OCI-LY7 (cell line): ENCODE measurements at places on chromosomes 7 and 10. TPM values are rescaled to one million over a fixed set of nuclear protein-coding genes. Genes with fewer than 3 reads are reported as not detected.

Gene FAM25G
- not detected in 2 replicates for total RNA-seq

- peak; percentile 54 for DNase-seq
Observed at GRCh38 chr7:102140952-102141370, 145.7 kb upstream of the SH2B2 start.

DNA sequence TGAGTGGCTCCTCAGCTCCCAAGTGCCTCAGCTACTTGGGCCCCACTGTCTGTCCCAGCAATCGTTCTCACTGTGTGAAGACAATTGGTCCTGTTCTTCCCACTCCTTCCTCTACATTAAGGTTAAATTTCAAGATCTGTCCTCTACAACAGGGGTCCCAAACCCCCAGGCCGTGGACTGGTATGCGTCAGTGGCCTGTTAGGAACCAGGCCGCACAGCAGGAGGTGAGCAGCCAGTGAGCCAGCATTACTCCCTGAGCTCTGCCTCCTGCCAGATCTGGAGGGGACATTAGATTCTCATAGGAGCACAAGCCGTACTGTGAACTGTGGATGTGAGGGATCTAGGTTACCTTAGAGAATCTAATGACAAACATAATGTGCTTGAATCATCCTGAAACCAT is 376.9 kb upstream of the FZD8 start:
- DNase-seq = no peak

DNA sequence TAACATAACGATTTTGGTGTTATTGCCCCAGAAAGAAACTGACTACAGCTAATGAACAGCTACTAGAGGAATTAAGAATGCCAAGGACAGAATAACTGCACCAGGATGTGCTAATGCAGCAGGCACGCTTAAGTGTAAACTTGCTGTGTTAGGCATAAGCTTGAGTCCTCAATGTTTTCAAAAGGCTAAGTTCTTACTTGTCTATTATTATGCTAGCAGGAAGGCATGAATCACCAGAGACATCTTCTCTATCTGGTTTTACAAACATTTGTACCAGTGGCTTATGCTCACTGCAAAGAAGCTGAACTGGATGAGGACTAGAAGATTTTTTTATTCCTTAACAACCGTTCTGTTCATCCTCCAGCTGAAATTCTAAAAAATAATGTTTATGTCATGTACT is 1035.3 kb downstream of the NRG3 start:
- DNase-seq = no peak

Gene SYNPO2L
- not detected in 2 replicates for total RNA-seq

DNA sequence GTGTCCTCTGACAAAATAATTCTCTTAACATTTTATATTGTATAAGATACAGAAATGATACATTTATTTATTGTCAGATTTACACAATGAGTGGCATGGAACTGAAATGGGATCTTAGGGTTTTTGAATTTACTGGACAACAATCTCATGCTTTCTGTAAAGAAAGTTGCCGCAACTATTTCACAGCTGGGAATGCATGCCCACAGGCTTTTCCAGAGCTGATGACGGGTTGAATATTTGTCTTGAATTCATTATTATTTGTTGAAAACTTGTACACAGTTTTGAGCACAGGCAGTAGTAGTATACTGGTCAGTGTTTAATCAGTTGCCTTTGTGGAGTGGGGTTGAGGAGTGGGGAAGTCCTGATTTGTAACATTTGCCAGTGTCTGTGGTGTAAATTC is 20.5 kb upstream of the MRC1 start:
- no peak for DNase-seq

- no peak for DNase-seq
Observed at GRCh38 chr7:25014756-25015155, 34.8 kb upstream of the OSBPL3 start.

- no peak for DNase-seq
Observed at GRCh38 chr7:130142654-130143333, 62.4 kb downstream of the TMEM209 start.
